ENCODE measurements at places on chromosomes 2 and 18. TPM values are rescaled to one million over a fixed set of nuclear protein-coding genes. Genes with fewer than 3 reads are reported as not detected.

Gene MYOM1
- total RNA-seq, result 6.5 TPM

Gene CYS1
- total RNA-seq, result 10.5 TPM

Gene RIT2
- not detected for total RNA-seq

Gene PDCD1
- 0.42 TPM for total RNA-seq

Gene ANKRD23
- 6.1 TPM for total RNA-seq

Gene THSD7B
- 11.8 TPM for total RNA-seq

Gene ASB18
- not detected for total RNA-seq

Gene SERPINB7
- total RNA-seq, result not detected

- no peaks in the 10 kb centered on the region for H3K36me3 ChIP-seq
- H3K27me3 ChIP-seq, result no peaks in the 10 kb centered on the region
- peak overlapping the region; percentile 29 for H3K27ac ChIP-seq
- H3K4me3 ChIP-seq, result no peak overlapping the region
- no peak for DNase-seq
Observed at GRCh38 chr18:44758861-44759631, 78.4 kb downstream of the SETBP1 start.

- H3K36me3 ChIP-seq, result no peaks in the 10 kb centered on the region
- no peak overlapping the region for H3K27ac ChIP-seq
- H3K4me3 ChIP-seq, result no peak overlapping the region
- no peaks in the 10 kb centered on the region for H3K27me3 ChIP-seq
- no peak for DNase-seq
- H3K4me1 ChIP-seq, result no peaks in the 10 kb centered on the region
Observed at GRCh38 chr2:216246766-216247165, 125.5 kb downstream of the MARCHF4 start.

DNA sequence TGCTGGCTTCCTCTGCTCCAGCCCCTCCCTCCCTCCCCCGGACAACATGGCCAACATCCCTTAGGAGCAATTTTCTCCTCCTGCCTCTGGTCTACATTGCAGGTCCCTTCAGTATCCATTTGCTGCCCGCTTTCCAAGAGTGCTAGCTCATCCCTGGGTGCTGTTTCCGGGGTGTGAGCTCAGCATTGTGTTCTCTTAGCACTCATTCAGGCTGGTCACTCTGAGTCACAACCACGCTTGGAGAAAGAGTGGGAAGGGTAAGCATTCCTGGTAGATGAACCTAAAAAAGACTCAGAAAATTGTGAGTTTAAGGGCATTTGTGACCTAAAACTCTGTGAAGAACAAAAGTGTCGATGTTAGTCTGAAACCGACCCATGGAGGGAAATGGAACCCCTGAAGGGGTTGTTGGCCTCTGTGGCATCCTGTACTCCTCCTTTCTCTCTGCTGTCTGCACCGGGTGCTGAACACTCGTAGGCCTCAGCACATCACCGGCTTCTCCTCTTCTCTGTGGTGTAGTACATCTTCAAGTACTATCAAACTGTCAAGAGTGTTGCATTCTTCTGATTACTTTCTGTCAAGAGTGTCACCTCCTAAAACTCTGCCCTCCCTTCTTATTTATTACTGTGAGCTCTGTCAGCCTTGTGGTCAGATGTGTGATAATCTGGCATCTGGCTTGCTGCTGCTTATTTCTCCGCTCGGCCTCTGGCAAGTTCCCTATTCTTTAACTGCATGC lies 73.0 kb downstream of the CTNNA2 start:
- no peak overlapping the region for H3K4me3 ChIP-seq
- no peak for DNase-seq
- no peaks in the 10 kb centered on the region for H3K36me3 ChIP-seq
- no peaks in the 10 kb centered on the region for H3K4me1 ChIP-seq

DNA sequence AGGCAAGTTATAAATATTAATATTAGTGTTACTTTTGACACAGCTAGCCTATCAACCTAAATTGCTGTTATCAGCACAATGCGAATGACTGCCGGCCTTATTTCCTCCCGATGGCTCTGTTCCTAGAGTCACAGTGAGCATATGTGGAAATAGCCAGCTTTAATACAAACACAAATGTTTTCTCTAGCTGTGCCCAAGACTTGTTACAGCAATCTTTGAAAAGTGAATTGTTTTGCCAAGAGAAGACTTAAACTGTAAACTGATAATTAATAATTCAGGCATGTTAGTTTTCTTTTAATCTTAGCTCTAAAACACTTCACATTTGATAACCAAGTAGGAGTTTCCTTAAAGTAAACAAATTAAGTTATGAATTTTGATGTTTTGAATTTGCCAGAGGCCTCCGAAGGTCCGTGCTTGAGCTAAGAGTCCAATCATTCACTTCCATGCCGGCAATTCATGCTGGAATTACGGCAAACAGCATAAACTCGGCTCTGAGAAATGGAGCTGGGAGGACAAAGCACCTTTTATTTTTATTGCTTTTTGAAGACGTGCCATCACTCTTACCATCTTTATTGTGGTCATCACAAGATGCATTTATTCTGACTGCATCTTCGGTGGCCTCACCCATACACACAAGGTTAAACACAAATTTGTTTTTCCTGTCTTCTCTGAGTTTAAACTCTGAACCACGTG lies 184.5 kb upstream of the CWC22 start:
- no peak for DNase-seq
- no peaks in the 10 kb centered on the region for H3K36me3 ChIP-seq
- H3K4me3 ChIP-seq, result no peak overlapping the region
- H3K27ac ChIP-seq, result no peak overlapping the region
- no peaks in the 10 kb centered on the region for H3K27me3 ChIP-seq

- H3K4me3 ChIP-seq, result no peak overlapping the region
- no peaks in the 10 kb centered on the region for H3K27me3 ChIP-seq
- DNase-seq, result no peak
- no peak overlapping the region for H3K27ac ChIP-seq
Observed at GRCh38 chr2:102112692-102113665, 29.6 kb upstream of the IL1R1 start.

- DNase-seq, result no peak
- no peak overlapping the region for H3K27ac ChIP-seq
- no peak overlapping the region for H3K4me3 ChIP-seq
Observed at GRCh38 chr18:50183556-50183955, 11.4 kb downstream of the MYO5B start.

DNA sequence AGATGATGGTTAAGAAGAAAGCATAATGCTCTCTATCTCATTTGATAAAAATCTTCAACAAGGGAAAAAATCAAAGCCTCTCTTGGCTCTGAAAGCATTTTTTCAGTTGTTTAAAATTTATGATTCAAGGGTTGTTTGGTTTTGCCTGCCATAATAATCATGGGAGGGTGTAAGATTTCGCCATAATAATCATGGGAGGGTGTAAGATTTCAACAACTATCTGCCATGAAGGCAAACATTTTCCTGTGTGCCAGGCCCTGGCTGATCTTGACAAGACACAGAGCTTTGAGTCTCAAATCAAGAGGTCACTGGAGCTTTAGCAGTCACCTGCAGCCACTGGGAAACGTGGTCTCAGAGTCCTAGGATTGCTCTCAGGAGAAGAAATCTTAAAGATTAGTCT lies 175.1 kb upstream of the PIEZO2 start:
- H3K4me1 ChIP-seq, result peaks cover 13% of the 10 kb centered on the region
- no peak for DNase-seq
- H3K4me3 ChIP-seq, result no peak overlapping the region

- H3K4me3 ChIP-seq, result no peak overlapping the region
- H3K4me1 ChIP-seq, result peaks cover 9% of the 10 kb centered on the region
- no peaks in the 10 kb centered on the region for H3K27me3 ChIP-seq
- no peaks in the 10 kb centered on the region for H3K36me3 ChIP-seq
- H3K27ac ChIP-seq, result peak overlapping the region; percentile 43
Observed at GRCh38 chr2:68436270-68436669, 30.8 kb downstream of the FBXO48 start.

DNA sequence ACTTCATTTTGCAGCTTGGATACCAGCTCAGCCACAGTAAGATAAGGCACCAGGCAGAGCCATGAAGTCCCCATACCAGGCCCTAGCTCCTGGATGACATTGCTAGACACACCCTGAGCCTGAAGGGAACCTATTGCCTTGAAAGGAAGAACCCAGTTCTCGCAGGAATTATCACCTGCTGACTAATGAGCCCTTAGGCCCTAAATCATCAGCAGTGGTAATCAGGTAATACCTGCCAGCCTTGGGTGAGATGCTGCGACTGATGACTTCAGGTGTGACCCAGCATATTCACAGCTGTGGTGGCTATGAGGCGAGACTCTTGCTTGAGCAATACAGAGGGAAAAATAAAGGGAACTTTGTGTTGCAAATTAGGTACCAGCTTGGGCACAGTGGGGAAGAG lies 24.9 kb downstream of the CLK1 start:
- no peak for DNase-seq
- H3K4me1 ChIP-seq, result no peaks in the 10 kb centered on the region

DNA sequence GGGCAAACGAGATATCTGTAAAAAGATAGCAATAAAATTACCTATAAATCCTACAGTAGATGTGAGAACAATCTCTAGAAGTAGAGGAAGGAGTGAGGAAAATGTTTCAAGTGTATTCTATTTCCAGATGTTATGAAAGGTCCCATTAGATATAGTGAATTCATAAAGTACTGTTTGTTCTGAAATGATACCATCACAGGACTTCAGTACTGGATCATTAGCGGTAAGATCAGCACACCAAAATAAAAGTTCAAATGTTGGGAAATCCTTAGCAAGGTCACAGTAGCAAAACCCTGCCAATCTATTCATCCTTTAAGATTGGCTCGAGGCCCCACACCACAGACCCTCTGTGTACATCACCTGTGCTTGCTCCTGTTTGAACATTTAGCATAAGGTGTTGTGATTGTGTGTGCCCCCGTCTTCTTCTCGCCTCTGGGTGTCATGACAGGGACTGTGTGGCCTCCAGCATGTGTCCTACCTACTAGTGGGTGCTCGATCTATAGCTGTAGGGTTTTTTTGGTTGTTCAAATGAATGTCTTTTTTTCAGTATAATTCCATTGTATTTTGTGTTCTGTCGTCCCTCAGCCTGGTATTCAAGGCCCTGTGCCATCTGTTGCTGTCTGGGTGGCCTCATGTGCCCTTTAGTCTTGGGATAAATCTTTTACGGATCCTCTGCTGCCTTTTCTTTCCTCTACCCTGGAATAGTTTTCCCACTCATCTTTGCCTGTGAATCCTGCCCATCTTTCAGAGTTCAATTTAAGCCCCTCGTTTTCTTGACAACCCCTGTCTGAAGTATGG lies 9.1 kb downstream of the MFSD6 start:
- no peaks in the 10 kb centered on the region for H3K36me3 ChIP-seq
- peaks cover 4% of the 10 kb centered on the region for H3K4me1 ChIP-seq
- H3K27ac ChIP-seq, result no peak overlapping the region
- H3K27me3 ChIP-seq, result no peaks in the 10 kb centered on the region

GRCh38 chr2:59301466-59302402 lies 1060.6 kb upstream of the FANCL start:
- no peaks in the 10 kb centered on the region for H3K4me1 ChIP-seq
- H3K27me3 ChIP-seq, result no peaks in the 10 kb centered on the region
- no peak overlapping the region for H3K4me3 ChIP-seq
- H3K36me3 ChIP-seq, result no peaks in the 10 kb centered on the region
- DNase-seq, result peak; percentile 41

GRCh38 chr2:157901325-157901724 lies 25.2 kb upstream of the ACVR1 start:
- no peaks in the 10 kb centered on the region for H3K4me1 ChIP-seq
- no peak overlapping the region for H3K4me3 ChIP-seq
- no peaks in the 10 kb centered on the region for H3K36me3 ChIP-seq
- H3K27me3 ChIP-seq, result no peaks in the 10 kb centered on the region
- no peak overlapping the region for H3K27ac ChIP-seq

GRCh38 chr18:5196253-5197031 lies 615 bp downstream of the AKAIN1 start:
- DNase-seq, result no peak
- no peak overlapping the region for H3K4me3 ChIP-seq
- peaks cover 52% of the 10 kb centered on the region for H3K27me3 ChIP-seq
- peaks cover 8% of the 10 kb centered on the region for H3K4me1 ChIP-seq
- no peaks in the 10 kb centered on the region for H3K36me3 ChIP-seq
- no peak overlapping the region for H3K27ac ChIP-seq

DNA sequence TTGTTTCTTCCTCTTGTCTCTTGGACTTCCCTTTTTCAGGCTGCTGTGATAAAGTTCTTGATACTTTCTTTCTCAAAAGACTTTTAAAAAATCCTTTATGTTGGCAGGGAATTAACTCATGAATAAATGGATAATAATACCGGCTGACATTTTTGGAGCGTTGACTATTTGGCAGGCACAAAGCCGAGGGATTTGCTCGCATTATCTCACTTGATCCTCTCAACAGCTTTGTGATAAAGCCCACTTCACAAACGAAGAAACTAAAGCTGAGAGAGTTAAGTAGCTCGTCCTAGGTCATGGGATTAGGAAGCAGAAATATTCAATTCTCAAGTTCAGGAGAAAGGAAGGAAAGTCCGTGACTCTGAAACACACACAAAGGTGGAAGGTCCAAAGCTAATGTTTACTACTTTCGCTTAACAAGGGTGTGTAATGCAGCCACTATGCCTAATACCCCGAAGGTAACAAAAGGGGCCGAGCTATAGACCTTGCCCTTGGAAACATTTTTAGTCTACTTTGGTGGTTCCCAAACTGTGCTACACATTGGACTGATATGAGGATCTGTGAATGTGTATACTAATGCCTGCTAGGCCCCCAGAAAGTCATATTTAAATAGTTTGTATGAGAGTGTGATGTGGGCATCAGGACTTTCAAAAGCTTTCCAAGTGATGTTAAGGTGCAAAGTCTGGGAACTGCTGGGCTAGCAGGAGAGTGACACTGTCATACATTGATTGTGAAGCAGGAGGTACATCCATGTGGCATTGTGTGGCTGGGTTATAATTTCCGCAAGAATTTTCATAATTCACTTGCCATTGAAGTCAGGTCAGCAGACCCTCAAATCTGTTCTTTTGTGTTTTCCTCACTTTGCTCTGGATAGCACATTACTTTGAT lies 508.4 kb downstream of the PLCL1 start:
- DNase-seq, result no peak
- H3K4me1 ChIP-seq, result no peaks in the 10 kb centered on the region
- H3K4me3 ChIP-seq, result no peak overlapping the region
- H3K36me3 ChIP-seq, result no peaks in the 10 kb centered on the region
- H3K27me3 ChIP-seq, result no peaks in the 10 kb centered on the region

DNA sequence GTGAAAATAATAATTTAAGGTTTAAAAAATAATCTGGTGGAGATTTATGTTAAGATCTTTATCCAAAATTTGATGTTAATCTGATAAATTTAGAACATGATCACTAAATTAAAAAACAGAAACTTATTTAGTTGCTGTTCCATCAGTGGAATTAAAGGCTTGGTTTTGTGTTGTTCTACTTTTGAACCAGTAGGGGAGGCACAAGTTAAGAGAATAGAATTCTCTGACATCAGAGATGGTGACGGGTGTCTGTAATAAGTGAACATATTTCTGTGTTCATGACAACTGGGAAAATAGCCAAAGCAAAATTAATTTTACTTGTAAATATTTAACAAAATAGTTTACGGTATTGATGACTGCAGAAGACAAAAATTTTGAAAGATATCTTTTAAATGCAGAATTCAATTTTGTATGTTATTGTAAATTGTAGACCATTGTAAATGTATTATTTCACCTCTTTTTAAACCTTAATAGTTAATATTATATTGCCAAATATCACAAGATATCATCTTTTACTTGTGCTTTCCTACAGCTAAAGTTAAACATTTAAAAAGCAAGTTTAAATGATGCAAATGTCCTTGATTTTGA lies 106.0 kb downstream of the UBR3 start:
- H3K27me3 ChIP-seq, result no peaks in the 10 kb centered on the region
- H3K4me1 ChIP-seq, result peaks cover 21% of the 10 kb centered on the region
- no peak for DNase-seq
- no peak overlapping the region for H3K4me3 ChIP-seq
- H3K27ac ChIP-seq, result no peak overlapping the region
- H3K36me3 ChIP-seq, result no peaks in the 10 kb centered on the region

Data from tibial nerve (tissue), 4 donors.